Stimulated activated CD8-positive, alpha-beta memory T cell treated with anti-CD3 and anti-CD28 coated beads, Interleukin-7, amount 100 ng/mL, for 1 hour (primary cell): ENCODE measurements at places on chromosomes 5 and 9.

DNA sequence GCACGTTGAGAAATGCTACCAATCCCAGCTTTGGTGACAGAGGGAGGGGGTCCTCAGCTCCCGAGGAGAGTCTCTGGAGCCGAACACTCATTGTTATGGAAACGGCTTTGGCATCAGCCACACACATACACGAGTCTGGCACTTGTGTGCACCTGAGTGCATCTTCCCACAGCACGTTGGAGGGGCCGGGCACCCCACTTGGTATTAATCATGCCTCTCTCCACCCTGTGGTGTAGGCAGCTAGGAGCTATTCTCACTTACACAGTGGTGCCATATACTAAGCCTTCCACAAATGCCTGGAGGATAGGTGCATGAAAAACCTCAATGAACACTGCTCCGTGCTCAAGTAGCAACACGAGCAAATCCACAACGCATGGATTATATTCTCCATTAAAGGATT, 133.9 kb upstream of the PANK3 start:
- no peak for DNase-seq

GRCh38 chr5:93590493-93590892, 7.5 kb downstream of the NR2F1 start:
- no peak for DNase-seq

DNA sequence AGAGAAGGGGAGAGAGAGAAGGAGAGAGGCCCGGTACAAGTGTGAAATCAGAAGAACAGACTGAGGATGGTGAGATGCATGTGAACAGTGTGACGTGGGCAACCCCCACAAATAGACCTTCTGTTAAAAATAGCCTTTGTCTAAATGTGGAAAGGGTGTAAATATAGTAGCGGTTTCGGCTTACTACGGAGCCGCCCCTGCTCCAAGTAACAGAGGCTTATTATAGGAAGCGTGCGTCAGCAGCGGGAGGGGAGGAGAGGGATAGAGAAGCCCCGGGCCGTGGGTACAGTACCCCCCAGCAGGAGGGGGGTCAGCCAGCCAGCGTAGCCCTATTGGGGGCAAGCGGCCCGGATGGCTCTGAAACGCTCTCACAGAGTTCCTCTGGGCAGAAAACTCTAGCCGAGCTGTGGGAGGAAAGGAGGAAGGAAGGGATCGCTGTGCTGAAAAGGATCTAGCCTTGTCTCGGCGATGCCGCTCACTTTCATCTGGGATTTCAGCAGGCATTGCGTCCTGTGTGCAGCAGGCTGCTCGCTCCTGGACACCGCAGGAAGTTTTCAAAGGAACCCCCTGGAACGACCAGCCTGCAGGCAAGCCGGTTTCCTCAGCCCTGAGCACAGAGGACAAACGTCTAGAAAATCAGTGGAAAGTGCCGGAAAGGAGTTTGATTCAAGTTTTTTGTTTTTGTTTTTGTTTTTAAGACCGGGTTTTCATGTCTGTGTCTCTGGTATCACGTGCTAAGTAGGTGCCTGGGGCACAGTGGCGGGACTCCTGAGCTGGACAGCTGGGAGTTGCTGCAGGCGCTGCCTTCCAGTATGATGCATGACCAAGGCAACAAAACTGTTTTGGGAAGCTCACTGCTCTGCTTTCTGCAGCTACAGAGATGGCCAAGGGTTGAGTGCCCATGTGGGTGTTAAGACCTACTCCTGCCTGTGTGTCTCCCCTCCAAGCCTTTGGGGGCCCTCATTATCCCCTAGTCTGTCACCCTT, 146.6 kb downstream of the SEC61B start:
- no peak for DNase-seq

DNA sequence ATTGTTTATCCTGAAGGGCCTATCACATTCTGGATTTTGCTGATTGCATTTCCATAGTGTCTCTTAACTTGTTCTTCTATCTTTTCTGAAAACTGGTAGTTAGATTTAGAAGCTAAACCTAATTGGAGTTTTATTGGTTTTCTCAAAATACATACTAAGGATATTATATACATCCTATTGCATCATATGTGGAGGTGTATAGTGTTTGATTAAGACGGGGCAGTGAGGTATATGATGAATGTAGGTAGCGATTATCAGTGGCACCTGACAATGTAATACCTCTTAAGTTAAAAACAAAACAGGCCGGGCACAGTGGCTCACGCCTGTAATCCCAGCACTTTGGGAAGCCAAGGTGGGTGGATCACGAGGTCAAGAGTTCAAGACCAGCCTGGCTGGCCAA, 35.0 kb downstream of the TGFBR1 start:
- no peak for DNase-seq

- DNase-seq, result no peak
Measured at GRCh38 chr9:5529683-5530221, 19.4 kb downstream of the PDCD1LG2 start.

GRCh38 chr5:143222287-143223231, 180.9 kb downstream of the NR3C1 start:
- no peak for DNase-seq

GRCh38 chr9:120650352-120650751, 63.9 kb downstream of the MEGF9 start:
- no peak for DNase-seq

GRCh38 chr9:113623851-113624485, 160.4 kb downstream of the RGS3 start:
- no peak for DNase-seq

- DNase-seq, result no peak
Measured at GRCh38 chr9:114677418-114677817, 4.6 kb downstream of the TEX48 start.

DNA sequence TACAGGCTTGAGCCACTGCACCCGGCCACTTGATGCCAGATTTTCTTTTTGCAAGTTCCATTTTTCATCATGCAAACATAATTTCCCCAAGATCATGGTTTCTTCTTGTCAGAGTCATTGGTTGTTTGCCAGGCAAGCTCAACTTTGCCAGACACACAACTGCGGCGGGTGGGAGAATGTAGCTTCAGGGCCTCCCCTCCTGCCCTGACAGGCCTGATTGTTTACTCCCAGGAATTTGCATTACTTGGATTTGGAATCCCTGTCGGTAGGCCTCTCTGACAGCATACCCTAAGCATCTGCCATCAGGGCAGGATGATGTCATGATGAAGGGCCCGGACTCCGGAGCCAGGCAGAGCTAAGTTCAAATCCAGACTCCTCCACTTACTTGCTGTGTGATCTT, 15.1 kb downstream of the RPS14 start:
- DNase-seq, result no peak

DNA sequence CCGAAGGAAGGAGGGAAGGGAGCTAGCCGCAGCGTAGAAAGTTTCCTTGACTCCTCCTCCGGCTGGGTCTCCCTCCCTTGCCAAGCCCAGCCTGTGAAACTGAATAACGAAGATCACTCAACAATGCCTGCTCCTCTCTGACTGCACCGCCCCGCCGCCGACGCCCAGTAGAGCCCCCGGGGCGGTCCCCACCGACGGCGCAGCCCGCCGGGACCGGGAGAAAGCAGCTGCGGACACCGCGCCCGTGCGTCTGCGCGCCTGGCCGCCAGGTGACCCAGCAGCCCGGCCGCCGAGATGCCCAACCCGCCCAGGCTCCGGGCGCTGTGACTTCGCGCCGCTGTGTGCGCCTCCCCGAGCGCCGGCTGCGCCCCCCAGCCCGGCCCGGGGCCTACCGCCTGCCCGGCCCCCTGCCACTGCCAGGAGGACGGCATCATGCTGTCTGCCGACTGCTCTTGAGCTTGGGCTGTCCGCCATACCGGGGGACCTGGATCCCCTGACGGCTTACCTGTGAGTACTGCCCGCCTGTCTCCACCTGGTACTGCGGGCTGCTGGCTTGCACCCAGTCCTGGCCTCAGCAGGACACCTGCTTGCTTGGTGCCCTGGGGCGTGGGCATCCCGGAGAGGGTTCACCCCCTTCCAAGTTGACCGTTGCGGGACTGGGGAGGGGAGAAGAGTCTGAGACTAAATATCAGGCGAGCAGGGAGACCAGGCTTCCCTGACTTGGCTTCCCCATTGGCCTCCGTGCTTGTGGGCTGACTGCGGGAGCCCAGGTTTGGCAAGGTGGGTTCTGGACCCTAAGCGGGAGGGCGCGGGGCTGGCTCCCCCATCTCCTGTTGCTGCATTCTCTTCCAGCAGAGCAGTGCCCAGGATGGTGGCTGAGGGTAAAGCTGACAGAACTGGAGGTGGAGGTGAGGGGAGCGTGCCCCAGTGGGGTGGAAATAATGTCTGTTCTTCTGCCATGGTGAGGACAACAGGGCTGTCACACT, 26.2 kb upstream of the SPTLC1 start:
- DNase-seq, result no peak

- no peak for DNase-seq
Measured at GRCh38 chr9:37464006-37464405, 1.2 kb downstream of the ZBTB5 start.
